ENCODE measurements at places on chromosomes 11 and 22.

DNA sequence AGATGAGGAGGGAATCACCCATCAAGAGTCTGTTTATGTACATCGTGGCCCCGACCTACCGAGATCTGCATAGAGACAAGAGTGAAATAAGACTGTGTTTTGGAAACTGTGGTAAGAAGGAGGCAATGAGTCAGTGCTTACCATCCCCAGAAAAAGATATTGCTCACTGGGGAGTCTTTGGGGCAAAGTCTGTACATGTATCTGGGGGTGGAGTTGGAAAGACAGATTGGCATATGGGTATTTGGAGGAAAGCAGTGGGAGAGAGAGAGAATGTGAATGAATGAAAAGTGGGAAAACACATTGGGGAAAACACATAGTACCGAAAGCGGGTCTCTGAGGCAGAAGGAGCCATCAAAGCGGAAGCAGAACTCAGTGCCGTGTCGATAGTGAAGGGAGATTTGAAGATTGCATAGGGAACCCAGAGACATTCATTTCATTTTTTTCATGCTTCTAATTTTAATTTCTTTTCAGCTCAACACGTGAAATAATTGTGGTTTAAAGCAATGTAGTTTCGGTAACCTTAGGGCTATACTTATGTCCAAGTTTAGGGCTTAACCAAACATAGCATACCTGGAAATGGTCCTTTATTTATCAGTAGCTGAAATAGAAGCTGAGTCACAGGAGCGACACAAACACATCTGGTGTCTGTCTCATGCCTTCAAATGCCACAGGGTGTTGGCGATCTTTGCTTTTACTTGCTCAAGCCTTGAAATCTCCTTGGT is 98.6 kb upstream of the CD44 start:
- peak; percentile 42 for DNase-seq

DNA sequence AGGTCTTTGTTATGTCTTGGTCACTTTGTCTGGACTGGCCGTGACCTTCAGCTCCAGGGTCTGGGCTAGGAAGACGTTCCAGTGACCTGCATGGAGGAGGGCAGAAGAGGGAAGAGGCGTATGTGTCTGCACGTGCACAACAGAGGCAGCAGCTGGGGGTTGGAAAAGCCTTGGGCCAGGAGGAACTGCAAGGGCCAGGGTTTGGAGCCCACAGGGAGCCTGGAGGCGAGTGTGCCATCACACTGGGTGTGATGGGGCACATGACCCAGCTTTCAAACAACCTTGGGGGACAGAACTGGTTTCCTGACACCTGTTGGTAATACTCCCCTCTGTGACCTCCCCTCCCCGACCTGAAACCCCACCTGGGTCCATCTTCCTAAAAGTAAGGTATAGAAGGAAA is 34.7 kb downstream of the CHRDL2 start:
- no peak for DNase-seq

- no peak for DNase-seq
Observed at GRCh38 chr11:79957702-79958101, 516.9 kb upstream of the TENM4 start.

DNA sequence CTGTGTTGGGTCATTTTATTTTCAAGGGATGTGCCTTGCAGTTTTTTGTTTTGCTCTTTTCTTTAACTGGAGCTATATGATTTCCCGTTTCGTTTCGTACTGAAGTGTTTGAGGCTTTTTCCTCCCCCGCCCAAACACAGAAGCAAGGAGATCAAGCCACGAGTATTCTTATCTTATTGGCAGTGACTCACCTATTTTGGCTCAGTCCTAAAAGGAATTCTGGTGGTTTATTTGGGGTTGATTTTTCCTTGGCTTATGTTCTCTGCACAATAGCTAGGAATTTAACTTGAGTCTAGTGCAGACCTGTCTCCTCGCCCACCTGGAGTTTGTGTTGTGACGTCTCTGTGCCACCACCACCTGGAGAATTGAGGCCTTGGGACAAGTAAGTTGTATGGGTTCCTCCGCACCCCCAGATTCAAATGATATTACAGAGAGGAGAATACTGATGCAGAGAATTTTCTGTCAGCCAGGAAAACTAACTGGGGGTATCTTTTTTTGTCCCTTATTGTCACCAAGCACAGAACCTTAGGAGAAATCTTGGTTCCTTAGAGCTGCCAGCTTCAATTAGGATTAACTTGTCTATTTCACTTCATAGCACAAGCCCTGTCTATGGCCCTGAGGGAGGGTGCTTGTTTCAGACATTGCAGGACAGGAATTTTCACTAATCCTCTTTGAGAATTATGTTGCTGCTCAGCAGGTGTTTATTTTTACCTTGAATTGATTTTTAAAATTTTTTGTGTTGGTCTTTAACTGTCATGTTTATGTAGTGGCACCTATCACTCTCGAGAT is 90.4 kb upstream of the BIRC3 start:
- no peak for DNase-seq

DNA sequence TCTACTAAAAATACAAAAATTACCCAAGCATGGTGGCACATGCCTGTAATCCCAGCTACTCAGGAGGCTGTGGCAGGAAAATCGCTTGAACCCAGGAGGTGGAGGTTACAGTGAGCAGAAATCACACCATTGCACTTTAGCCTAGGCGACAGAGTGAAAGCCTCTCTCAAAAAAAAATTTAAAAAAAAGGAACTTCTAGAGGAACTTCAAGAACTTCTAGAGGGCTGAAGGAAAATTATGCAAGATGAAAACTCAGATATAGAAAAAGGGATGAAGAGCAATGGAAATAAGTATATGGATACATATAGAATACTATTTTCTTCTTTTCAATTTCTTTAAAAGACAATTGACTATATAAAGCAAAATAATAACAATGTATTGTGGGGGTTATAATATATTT is 51.2 kb upstream of the PRR5 start:
- no peak for DNase-seq

DNA sequence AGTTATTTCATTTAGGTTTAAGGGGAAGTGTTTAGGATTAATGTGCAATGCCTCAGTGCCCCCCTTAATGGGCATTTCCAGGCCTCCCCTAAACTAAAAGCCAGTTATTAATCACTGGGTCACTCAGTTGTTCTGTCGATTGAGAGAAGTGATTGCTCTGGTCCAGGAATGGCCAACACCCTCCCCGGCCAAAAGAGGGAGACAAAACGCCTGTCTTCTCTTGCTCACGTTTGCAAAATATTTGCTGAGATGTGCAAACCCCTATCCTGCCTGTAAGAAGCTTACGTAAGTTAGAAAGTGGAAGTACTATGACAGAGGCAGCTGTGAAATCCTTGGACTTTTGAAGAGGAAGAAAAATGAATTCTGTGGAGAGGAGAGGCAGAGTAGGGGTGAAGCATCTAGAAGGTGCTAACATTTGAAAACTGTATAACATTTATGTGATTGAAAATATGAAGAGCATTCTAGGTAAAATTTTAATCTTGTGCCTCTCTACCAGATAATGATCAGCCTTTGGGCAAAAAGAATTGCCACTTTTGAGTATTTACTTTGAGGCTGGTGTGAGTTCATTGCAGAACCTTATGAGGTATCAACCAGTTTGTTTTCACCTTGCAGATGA is 37.7 kb downstream of the NTM start:
- DNase-seq: no peak

DNA sequence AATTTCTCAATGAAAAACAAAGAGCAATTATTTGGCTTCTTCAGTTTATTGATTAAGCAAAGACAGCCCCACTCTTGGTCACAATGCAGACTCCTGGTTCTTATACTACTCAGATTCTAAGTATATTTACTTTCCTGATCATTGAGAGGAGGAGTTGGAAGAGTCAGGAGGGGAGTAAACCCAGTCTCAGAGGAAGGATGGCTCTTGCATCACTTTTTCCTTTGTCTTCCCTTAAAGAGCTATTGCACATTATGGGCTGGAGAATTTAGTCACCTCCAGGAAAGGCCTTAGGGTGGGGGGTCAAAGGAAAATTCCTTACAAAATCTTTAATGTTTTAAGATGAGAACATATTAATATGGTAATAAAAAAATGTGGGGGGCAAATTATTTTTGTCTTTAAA is 8.1 kb downstream of the SLC17A6 start:
- DNase-seq: no peak

DNA sequence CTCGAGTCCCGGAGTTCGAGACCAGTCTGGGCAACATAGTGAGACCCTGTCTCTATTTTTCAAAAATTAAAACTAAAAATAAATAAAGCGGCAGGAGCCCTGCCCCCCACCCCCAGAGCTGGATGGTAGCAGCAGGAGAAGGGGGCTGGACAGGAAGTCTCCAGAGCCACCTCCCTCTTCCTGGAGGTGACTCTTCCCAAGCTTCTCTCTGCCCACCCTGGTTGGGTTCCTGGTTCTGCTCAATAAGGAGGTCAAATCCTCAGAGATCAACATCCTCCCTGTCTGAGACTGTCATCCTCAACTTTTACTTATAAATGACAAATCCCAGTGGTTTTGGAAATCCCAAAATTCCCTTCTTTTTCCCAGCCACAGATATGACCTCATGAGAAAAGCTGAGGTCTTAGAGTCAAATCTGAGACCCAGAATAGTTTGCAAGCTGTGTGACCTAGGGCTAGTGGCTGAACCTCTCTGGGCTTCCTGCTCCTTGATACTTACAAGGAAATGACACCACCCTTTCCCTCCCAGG is 987 bp downstream of the C1QTNF6 start:
- no peak for DNase-seq

DNA sequence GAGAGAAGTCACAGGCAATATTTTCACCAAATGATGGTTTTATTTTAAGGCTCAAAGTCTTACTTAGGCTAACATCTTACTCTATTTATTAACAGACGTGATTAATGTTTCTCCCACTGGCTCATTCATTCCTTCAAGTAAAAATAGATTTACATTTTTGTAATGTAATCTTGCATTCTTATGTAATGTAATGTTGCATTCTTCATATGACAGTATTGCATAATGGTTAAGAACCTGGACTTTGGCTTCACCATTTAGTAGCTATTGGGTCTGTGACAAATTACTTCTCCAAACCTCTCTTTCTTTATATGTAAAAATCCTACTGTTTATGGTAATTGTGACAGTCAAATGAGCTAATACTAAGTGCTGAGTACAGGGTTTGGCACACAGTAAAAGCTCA is 3.3 kb upstream of the DIXDC1 start:
- DNase-seq: no peak

- no peak for DNase-seq
Observed at GRCh38 chr11:112128483-112129121, 35.3 kb downstream of the IL18 start.
